Tongue (tissue), 3 donors: ENCODE measurements at places on chromosomes 3 and 15.

- DNase-seq, result no peak
Observed at GRCh38 chr15:76060118-76060989, 569 bp downstream of the TMEM266 start.

GRCh38 chr3:150784747-150785125, 21.8 kb upstream of the SIAH2 start:
- DNase-seq, result no peak

GRCh38 chr15:70762469-70763119, 764 bp downstream of the UACA start:
- DNase-seq, result peak; percentile 63

DNA sequence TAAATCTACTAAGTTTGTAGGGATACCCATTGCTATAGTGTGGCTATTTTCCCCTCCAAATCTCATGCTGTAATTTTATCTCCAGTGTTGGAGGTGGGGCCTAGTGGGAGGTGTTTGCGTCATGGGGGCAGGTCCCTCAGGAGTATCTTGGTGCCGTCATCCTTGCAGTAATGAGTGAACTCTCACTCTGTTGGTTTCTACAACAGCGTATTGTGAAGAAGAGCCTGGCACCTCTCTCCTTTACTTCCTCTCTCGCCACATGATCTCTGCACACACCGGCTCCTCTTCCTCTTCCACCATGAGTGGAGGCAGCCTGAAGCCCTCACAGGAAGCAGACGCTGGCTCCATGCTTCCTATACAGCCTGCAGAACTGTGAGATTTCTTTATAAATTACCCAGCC, 34.0 kb upstream of the TRPM1 start:
- DNase-seq, result no peak

- DNase-seq, result peak; percentile 20
Observed at GRCh38 chr3:71243229-71243628, 340.3 kb downstream of the FOXP1 start.

DNA sequence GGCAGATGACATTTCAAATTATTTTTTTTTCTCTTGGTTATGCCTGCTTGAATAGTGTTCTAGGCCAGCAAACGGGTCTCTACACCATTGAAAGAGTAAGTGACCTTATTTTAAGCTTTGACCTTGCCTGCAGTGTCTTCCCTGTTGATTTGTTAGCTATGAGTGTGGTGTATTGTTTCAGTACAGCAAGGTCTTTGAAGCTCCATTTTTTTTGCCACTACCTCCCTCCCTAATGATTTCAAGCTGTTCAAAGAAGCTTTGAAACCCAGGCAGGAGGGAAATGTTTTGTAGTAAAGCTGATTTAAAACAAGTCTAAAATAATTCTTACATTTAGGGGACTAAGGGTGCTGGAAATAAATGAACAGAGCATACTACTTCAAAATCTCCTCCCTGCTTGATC, 1249.8 kb downstream of the ROBO1 start:
- DNase-seq, result peak; percentile 9
